Esophagus muscularis mucosa (tissue), 4 donors: ENCODE measurements at places on chromosomes 3 and 15. TPM values are rescaled to one million over a fixed set of nuclear protein-coding genes. Genes with fewer than 3 reads are reported as not detected.
A peak's percentile ranks its signal among the peaks of the same experiment; 100 is the strongest.

CSPG4 gene
- 386 TPM for total RNA-seq

ZNF80 gene
- not detected for total RNA-seq

CHST2 gene
- 9.6 TPM for total RNA-seq

GLDN gene
- total RNA-seq, result 9.9 TPM

- H3K27me3 ChIP-seq, result no peaks in the 10 kb centered on the region
- H3K4me3 ChIP-seq, result no peak overlapping the region
- H3K4me1 ChIP-seq, result peaks cover 54% of the 10 kb centered on the region
- H3K27ac ChIP-seq, result peak overlapping the region; percentile 98
Measured at GRCh38 chr15:73952913-73953750, 26.9 kb downstream of the LOXL1 start.

DNA sequence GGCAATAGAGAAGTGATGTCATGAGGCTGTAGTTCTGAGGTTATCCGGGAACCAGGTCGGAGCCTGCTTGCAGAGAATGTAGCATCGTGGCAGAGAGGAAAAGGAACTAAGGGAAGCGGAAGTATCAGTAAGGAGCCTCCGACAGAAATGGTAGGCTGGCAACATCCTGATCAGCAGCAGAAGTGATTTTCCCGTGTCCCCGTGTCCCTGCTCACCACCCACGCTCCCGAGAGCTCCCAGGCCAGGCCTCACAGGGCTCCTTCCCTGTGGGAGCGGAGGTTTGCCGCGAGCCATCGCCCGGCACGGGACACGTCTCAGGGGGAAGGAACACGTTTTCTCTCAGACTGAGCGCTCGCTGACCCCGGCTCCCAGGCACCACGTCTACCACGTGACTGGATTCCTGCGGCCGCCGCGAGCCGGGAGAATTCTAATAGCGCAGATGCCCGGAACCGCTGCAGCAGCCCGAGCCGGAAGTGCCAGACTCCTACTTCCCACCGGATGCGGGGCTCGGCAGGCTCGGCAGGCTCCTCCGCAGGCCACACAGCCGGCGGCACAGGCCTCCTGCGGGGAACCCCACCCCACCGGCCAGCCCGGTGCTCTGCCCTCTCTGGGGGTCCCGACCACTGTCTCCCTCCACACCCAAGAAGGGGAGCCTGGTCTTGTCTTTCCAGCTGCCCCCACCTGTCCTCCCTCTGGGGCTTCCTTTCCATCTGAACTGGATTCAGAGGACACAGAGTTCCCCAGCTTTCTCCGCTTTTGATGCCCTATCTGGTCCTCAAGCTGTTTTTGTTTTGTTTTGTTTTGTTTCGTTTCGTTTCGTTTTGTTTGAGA lies 99.3 kb downstream of the BDH1 start:
- no peaks in the 10 kb centered on the region for H3K4me1 ChIP-seq
- H3K27me3 ChIP-seq, result no peaks in the 10 kb centered on the region
- DNase-seq, result peak; percentile 96
- peak overlapping the region; percentile 56 for H3K4me3 ChIP-seq
- H3K27ac ChIP-seq, result peak overlapping the region; percentile 46
- H3K36me3 ChIP-seq, result no peaks in the 10 kb centered on the region

- H3K36me3 ChIP-seq, result no peaks in the 10 kb centered on the region
- H3K27me3 ChIP-seq, result no peaks in the 10 kb centered on the region
- H3K4me1 ChIP-seq, result peaks cover 74% of the 10 kb centered on the region
- H3K4me3 ChIP-seq, result no peak overlapping the region
- no peak for DNase-seq
- H3K27ac ChIP-seq, result no peak overlapping the region
Measured at GRCh38 chr3:172179680-172180399, 140.5 kb downstream of the FNDC3B start.

DNA sequence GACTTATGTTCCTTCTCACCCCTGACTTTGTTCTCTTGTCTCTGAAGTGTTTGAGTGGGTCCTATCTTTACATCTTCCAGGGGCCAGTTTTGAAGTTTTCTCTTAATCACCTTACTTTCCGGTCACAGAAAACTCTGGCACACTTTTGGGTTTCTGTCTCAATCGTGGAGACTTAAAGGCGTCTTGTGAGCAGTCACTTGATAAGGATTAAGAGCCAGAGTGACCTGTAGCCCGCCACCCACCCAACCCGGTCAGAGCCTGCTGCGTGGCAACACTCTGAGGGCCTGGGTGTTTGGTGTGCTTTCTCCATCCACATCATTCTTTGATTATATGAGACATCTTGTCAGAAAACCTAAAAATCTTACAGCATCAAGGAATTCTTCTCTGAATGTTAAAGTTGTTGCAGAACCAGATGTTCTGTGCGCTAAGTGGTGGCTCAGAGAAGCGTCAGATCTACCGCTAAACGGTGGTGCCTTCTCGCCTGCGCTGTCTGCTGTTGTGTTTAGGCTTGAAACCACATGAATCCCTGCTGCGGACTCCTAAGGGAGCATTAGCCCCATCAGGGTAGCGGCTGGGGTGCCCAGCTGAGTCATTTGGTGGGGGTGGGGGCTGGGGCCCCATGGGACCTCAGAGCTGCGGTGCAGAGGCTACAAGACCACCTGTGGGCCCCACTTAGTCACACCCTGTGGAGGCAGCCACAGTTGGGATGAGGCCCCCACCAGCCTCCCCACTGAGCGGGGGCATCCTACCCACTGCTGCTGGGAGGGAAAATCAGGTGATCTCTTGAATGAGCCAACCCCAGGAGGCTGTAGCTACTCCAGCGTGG lies 158.7 kb upstream of the BHLHE40 start:
- no peak for DNase-seq
- H3K27ac ChIP-seq, result peak overlapping the region; percentile 58
- H3K36me3 ChIP-seq, result peaks cover 69% of the 10 kb centered on the region

- no peak overlapping the region for H3K27ac ChIP-seq
- H3K4me1 ChIP-seq, result no peaks in the 10 kb centered on the region
- H3K4me3 ChIP-seq, result no peak overlapping the region
- no peaks in the 10 kb centered on the region for H3K36me3 ChIP-seq
- DNase-seq, result no peak
Measured at GRCh38 chr3:176566757-176567156, 630.5 kb downstream of the TBL1XR1 start.

DNA sequence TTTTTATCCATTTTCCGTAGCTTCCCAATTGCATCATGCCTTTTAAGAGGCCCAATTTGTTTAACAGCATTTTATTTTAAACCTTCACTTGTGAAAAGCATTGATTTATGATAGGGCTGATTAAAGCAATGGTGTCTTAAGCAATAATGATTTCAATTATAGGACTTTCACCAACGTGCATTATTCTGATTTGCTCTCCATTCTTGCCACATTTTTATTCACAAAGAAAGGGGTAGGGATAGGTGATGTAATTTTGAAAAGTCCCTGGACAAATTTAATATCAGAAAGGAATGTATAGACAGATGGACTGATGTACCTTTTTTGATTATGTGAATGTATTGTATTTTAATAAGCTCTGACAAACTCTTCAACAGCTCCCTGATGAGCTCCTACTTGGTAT lies 37.9 kb upstream of the NR2F2 start:
- no peak for DNase-seq
- H3K27ac ChIP-seq, result no peak overlapping the region
- H3K4me3 ChIP-seq, result no peak overlapping the region
- H3K27me3 ChIP-seq, result no peaks in the 10 kb centered on the region
- H3K36me3 ChIP-seq, result peaks cover 11% of the 10 kb centered on the region

GRCh38 chr3:123161167-123161566 lies 40.6 kb upstream of the SEC22A start:
- no peaks in the 10 kb centered on the region for H3K27me3 ChIP-seq
- H3K36me3 ChIP-seq, result peaks cover 84% of the 10 kb centered on the region
- H3K4me1 ChIP-seq, result no peaks in the 10 kb centered on the region
- no peak overlapping the region for H3K27ac ChIP-seq

DNA sequence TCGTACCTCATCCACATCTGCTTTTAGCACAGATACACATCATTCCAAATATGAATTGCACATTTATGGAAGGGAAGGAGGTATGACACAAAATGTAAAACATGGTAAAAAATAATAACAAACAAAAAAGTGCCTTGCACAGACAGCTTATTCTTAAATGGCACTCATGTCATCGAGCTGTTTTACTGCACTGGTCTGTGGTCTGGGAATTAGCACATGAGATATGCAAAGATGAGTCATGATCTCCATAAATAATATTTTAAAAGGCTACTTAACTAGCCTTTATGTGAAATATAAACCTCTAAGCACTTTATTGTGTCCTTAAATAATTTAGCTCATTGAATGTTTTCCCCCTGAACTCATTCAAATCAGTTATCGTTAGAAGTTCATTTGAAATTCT lies 142.2 kb upstream of the ZNF385D start:
- H3K27ac ChIP-seq, result no peak overlapping the region
- no peaks in the 10 kb centered on the region for H3K36me3 ChIP-seq
- H3K27me3 ChIP-seq, result no peaks in the 10 kb centered on the region
- no peak for DNase-seq
- no peak overlapping the region for H3K4me3 ChIP-seq
